ENCODE measurements at places on chromosomes 6 and 20.

GRCh38 chr6:170003451-170004160 is 252.2 kb downstream of the ERMARD start:
- no peak for DNase-seq

DNA sequence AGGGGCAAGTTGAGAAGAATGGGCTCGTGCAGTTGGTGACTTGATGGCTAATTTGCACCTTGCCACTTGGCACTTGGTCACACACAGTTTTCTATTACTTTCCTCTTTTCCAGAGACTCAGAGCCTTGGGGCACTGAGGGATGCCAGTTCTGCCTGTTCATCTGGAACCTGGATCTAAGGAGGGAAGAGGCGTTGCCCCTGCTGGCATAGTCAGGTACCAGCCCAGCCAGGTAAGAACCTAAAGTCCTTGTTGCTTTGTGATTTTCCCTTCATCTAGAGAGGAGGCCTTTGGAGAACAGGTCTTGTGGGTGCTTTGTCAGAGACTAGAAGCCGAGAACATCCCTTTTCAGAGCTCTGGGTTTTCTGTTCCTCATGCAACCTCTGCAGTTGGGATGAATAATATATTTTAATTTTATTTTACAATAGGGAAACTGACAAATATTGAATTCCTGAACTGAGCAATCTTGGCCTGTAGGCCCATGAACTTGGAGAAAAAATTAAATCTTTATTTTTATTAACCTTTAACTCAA is 11.4 kb downstream of the SYTL3 start:
- DNase-seq, result no peak

GRCh38 chr20:12068121-12068520 is 150.4 kb downstream of the BTBD3 start:
- no peak for DNase-seq

DNA sequence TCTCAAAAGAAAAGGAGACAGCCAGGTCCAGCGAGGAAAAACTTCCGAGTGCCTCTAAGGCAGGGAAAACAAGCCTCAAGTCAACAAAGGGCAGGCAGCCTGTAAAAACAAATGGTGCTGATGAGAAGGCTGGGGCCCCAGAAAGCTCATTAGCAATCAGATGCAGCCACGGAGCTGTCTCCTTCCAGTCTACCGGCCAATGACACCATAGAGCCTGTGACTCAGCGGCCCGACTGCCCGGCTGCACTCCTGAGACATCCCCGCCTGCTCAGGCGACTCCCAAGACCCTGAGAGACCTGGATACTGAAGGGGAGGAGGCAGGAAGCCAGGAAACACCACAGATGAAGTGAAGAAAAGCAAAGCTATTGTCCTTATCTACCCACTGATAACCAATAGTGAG is 120.1 kb upstream of the HDDC2 start:
- no peak for DNase-seq

DNA sequence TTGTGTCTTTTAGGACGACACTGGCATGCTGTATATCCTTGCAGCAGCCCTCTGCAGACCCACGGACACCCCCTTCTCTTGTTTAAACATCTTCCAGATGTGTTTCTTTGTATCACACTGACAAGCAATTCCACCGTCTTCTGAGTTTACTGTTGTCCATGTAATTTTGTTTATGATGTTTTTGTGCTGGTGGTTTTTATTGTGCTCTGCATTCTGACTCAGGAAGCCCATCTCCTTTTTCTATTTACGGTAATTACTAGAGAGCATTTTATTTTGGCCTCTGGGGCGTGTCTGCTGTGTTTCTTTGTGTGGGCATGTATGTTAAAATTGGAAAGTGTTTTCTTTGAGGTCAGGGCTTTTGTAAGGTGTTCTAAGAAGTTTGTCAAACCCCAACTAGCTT is 111.9 kb downstream of the JARID2 start:
- DNase-seq, result no peak

GRCh38 chr6:122713138-122713537 is 66.4 kb upstream of the FABP7 start:
- DNase-seq, result no peak

GRCh38 chr20:13824459-13824858 is 39.6 kb downstream of the NDUFAF5 start:
- DNase-seq, result no peak

GRCh38 chr6:41271901-41272395 is 14.5 kb downstream of the TREM1 start:
- DNase-seq, result no peak

DNA sequence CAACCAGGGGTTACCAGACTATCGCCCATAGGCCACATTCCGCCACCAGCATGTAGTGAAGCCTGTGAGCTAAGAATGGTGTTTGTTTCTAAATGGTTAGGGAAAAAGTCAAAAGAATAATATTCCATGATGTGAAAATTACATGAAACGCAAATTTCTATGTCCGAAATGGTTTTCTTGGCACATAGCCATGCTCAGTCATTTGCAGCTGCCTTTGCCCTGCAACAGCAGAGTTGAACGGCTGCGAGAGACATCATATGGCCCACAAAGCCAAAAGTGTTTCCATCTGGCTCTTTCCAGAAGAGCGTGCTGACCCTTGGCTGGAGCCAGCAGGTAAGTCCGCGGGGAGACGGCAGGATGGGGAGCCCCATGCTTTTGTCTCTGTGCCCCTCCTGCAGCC is 60.7 kb downstream of the FAM120B start:
- no peak for DNase-seq

DNA sequence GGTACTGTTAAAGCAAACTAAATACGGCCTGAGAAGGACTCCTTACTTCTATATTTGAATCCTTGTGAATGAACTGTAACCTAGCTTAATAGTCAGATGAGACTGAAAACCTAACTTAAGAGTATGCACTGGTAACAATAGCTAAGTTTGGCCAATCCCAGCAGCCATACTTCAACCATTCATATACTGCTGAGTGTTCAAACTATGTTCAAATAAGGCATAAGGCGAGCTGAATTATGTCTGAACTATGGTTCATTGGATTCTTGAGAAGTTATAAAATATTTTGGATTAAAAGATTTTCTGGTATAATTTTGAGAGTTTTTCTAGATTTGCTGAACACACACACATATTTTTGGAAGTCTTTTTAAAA is 2.2 kb downstream of the SMPDL3A start:
- DNase-seq, result no peak

DNA sequence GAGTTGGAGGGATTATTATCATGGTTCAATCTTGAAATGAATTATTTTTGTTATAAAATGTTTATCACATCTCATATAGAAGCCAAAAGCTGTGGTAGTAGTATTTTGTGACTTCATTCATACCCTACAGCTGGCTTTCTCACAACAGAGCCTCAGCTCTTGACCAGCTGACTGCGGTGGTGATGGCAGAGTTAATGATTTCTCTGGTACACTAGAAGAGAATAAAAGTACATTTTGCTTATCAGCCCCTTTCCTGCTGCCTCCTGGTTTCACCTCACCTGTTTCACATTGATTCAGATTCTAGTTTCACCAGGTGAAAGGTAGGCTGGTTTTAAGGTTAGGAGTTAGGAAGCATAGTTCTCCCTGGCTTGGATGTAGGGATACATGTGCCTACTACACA is 55.7 kb downstream of the AFG1L start:
- no peak for DNase-seq

- no peak for DNase-seq
These were observed 20.0 kb downstream of the MAP1LC3A start for GRCh38 chr20:34578521-34578920.

- DNase-seq, result no peak
These were observed 20.4 kb upstream of the SIRPD start for GRCh38 chr20:1577906-1578305.

DNA sequence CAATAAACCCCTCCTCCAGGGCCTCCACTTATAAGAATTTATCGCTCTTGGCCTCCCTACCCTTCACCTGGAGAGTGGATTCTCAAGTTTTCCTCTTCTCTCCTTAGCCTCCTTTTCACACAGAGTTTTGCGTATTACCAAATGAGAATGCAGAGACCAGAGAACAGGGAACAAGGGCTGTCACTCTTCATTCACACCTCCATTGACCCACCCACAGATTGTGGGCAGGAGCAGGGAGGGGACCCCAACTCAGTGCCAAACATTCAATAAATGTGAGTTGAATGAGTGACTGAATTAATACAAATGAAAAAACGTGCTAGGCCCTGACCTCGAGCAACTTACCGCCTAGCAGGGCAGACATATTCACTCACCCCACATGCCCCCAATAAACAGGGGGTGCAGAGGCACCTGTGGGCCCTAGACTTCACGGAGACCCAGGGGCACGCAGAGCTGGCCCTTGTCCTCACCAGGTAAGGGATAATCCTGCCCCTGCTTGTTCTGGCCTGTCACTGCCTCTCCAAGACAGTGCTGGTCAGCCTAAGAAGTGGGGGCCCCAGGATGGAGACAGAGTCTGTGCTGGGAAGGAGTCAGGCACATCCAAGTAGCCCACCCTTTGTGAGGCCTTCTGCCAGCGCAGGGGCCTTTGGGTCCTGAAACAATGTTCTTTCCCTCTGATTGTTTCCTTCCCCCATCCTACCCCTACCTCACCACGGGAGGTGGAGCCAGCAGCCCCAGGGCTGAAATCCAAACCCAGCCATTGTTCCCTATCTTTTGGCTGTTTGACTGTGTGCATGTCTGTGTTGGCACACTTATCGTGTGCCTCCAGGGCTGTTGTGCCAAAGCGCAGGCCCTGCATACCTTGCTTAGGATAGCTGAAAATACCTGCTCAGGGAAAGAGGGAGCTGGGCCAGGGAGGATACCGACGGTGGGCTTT is 8.4 kb upstream of the TJAP1 start:
- DNase-seq, result no peak

DNA sequence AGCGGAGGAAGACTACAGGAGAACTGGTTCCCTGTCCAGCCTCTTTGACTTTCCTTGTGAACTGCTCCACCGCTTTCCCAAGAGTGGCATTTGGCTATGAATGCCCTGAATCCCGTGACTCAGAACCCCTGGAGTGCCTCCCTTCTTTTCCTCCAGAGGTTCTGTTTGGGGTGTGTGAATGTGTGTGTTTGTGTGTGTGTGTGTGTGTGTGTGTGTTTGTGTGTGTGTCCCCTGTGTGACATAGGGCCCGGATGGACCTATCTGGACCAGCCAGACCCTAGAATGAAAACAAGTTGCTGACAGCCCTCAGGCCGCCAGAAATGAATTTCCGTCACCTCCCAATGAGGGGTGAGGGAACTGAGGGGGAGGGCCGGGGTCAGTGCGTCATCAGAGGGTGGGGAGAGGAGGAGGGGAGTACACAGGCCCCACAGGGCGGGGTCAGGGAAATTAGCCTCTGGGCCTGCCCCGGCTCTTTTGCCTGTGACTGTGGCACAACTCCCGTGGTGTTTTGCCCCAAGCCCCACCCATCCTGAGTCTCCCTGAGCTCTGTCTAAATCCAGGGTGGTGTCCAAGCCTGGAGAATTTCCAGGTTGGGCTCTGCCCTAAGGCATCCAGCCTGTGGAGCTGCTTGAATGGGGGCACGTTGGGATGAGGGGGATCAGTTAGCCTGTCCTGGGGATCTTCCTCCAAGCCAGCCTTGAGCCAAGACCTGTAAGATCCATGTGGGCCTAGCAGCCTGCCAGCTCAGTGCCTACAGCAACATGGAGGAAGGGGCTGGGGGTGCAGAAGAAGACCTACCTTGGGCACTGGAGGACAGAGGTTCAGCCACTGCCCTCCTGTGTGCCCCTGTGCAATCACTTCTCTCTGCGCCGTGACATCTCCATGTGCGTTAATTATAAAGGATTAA is 15.2 kb upstream of the MRPS18A start:
- DNase-seq, result no peak

DNA sequence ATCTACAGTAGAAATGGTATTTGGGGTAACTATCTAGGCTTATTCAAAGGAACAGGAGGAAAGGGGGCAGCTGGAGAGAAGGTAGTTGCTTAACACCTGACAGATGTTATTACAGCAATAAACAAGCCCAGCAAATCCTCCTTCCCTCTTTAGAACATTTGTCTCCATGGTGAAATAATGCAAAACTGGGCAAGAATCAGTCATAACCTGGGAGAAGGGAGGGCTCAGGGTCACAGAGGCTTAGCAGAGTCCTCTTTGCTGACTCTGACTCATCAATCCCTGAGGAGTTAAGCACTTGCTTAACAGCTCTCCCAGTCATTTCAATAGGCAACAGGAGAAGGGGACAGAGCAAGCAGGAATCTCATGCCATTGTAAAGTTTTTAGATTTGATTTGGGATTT is 230.3 kb downstream of the IBTK start:
- no peak for DNase-seq

DNA sequence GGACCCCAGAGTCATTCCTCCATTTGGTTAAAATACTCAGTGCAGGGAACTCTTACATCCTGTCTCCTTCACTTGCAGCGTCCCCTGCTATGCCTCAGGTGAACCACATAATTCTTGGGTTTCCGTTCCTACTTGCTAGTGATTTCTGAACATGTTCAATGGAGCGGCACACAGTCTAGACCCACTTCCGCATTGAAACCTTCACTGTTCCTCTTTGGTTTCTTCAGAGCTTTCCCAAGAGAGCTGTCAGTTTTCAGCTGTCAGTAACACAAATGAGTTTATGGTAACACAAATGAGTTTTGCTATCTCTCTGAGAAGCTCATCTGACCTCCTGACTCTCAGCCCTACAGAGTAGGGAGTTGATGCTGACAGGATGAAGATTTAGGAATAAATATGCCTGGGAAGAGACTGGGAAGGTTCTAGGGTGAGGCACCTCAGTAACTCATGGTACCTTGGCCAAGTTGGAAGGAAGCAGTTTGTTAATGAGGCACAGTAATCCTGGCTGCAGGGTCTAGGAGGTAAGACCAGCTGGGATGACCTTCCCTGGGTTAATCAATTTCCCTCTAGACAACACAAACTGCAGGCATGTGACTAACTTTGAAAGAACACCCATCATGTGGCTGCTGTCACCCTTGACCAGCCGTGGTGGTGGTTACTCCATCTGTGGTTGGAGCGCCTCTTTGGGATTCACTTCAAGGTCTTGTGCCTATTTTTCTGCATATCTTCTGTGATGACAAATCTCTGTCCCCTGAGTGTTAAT is 5.4 kb downstream of the SYS1 start:
- DNase-seq, result peak; percentile 93

DNA sequence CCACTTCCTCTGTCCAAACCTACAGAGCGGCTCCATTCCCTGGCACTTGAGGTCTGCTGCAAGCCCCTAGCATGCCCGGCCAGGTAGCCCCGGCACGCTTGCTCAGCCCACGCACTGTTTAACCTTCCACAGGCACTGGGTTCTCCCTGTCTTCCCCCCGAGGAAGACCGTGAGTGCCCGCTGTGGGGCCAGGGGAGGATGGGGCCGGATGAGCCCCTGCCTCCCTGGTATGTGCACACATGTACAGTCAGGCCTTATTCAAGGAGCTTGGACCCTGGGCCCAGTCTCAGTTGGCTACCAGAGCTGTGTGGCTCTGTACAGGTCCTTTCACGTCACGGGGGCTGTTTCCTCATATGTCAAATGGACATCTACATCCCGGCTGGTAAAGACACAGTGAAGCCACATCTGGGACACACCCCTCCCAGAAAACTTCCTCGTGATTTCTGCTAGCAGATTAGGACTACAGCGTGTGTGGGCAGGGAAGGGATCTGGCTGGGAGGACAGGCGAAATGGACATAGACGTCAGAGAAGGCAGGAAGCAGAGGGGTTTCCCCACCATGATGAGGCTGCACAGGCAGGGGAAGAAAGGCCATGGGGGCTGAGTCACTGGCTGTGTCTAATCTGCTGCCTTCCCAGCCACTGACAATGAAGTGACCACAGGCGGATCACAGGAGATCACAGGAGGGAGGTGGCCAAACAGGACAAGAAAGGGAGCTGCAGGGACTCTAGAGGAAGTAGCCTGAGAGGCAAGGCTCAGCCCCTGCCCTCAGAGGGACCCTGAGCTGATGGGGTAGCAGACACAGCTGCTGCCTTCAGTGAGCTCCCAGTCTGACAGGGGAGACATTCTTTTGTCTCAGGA is 62.9 kb downstream of the MRPL14 start:
- no peak for DNase-seq

- DNase-seq, result no peak
These were observed 18.3 kb downstream of the CPNE5 start for GRCh38 chr6:36820700-36821580.
